ENCODE measurements at places on chromosomes 6 and 20.

GRCh38 chr20:38165966-38166702, 1.1 kb upstream of the TGM2 start:
- DNase-seq, result no peak

GRCh38 chr6:431504-431903, 40.0 kb downstream of the IRF4 start:
- DNase-seq, result no peak

DNA sequence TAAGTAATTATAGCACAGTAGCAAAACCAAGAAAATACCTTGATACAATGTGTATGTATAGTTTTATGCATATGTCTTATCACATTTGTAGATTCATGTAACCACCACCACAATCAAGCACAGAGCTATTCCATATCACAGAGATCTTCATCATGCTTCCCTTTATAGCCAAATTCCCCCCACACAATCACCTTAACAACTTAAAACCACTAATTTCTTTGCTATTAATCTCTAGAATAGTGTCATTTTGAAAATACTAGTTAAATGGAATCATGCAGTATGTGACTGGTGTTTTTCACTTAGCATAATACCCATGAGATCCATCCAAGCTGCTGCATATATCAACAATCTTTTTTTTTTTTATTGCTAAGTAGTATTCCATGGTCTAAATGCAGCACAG, 8.2 kb downstream of the HLA-DRA start:
- DNase-seq, result no peak

DNA sequence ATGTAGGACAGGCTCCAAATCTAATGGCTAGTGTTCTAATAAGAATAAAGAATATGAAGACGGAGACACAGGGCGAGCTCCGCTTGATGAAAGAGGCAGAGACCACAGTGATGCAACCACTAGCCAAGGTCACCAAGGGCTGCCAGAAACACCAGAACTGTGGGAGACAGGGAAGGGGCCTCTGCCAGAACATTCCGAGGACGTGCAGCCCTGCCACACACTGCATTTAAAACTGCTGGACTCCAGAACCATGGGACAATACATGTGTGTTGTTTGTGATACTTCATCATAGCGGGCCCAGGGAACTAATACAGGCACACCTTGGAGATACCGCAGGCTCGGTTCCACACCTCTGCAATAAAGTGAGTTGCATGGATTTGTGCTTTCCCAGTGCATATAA, 2.9 kb upstream of the THBS2 start:
- no peak for DNase-seq

DNA sequence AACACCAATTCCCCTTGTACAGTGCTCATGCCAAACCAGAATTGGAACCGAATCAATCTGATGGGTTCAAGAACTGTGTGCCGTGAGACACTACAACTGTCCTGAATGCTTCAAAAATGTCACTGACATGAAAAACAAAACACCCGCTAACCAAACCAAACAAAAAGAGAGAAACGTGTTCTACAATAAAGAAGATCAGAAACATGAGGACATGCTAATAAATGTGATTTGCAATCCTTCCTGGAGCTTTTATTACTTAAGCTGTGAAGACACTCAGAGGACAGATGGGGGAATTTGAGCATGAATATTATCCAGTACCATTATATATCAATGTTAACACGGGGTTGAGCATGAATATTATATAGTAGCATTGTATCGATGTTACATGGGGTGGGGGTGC, 72.2 kb upstream of the NFATC2 start:
- no peak for DNase-seq
